ENCODE measurements at places on chromosomes 5 and 9. TPM values are rescaled to one million over a fixed set of nuclear protein-coding genes. Genes with fewer than 3 reads are reported as not detected.

ARHGEF37 gene
- total RNA-seq: 3.3 TPM

SH2D3C gene
- 0.23 TPM for total RNA-seq

PRRX2 gene
- not detected for total RNA-seq

GADD45G gene
- total RNA-seq: not detected

PTGES gene
- total RNA-seq: 6.2 TPM

CCNJL gene
- total RNA-seq: 4.8 TPM

IL4 gene
- not detected for total RNA-seq

ALDH1B1 gene
- total RNA-seq: 21.1 TPM

PNPLA7 gene
- 0.11 TPM for total RNA-seq

ADAMTSL1 gene
- 9.3 TPM for total RNA-seq

SPACA9 gene
- total RNA-seq: 5.6 TPM

ZNF618 gene
- total RNA-seq: 4.8 TPM

PRUNE2 gene
- 0.19 TPM for total RNA-seq

FREM1 gene
- not detected for total RNA-seq

PLCXD3 gene
- total RNA-seq: not detected

FBP1 gene
- total RNA-seq: not detected

DNAI1 gene
- total RNA-seq: not detected

FOXD4L3 gene
- total RNA-seq: not detected

CCNI2 gene
- 0.16 TPM for total RNA-seq

HRH2 gene
- not detected for total RNA-seq

C5orf58 gene
- total RNA-seq: not detected

FRMD3 gene
- 0.23 TPM for total RNA-seq

GRM6 gene
- total RNA-seq: not detected

NR2F1 gene
- not detected for total RNA-seq

ENHO gene
- total RNA-seq: not detected

CCL27 gene
- not detected for total RNA-seq

ARL14EPL gene
- not detected for total RNA-seq

DEPDC1B gene
- 31.8 TPM for total RNA-seq

NR5A1 gene
- not detected for total RNA-seq

PCDHGA6 gene
- total RNA-seq: 0.16 TPM

TSSK1B gene
- total RNA-seq: 0.04 TPM

SLC9A3 gene
- total RNA-seq: 1.2 TPM

HAVCR1 gene
- not detected for total RNA-seq

NR2F1-AS1 gene
- 0.11 TPM for total RNA-seq

CATSPER3 gene
- not detected for total RNA-seq

TCF7 gene
- total RNA-seq: 2.2 TPM

CDC20B gene
- total RNA-seq: not detected

ACSL6 gene
- 0.39 TPM for total RNA-seq

CDHR2 gene
- total RNA-seq: not detected

Data from hair follicular keratinocyte (primary cell).